Activated effector memory CD4-positive, alpha-beta T cell treated with Interleukin-2 at 50 U/mL for 16 hours (primary cell): ENCODE measurements at places on chromosomes 2 and 18.

DNA sequence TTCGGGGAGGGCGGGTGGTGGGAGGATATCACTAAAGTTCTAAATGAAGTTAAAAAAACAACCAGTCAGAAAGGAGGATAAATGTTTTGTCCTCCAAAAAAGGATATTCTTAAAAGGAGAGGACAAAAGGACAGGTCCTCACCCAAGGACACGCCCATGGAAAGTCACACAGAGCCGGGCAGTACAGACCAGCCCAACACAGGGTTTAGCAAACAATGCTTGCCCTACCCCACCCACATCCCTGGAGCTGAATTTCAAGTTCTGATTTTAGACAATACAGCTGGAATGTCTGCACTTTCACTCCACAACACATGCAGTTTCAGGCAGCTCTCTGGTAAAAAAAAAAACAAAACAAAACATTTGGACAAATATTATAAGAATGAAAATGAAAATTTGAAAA, 67.9 kb downstream of the SLC9A4 start:
- DNase-seq: no peak

DNA sequence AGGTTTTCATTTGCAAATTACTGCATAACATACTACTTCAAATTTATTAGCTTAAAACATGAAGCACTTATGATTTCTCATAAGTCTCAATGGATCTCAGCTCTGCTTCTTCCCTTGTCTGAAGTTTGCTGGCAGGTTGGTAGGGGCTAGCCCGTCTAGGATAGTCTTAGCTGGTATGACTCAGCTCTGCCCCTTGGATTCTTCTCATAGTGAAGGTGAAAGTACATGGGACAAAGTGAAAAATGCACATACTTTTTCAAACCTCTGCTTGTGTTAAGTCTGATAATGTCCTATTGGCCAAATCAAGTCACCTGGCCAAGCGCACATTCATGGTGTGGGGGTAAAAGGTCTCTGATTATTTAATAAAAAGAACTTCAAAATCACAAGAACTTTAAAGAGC, 184.8 kb upstream of the VWC2L start:
- no peak for DNase-seq

DNA sequence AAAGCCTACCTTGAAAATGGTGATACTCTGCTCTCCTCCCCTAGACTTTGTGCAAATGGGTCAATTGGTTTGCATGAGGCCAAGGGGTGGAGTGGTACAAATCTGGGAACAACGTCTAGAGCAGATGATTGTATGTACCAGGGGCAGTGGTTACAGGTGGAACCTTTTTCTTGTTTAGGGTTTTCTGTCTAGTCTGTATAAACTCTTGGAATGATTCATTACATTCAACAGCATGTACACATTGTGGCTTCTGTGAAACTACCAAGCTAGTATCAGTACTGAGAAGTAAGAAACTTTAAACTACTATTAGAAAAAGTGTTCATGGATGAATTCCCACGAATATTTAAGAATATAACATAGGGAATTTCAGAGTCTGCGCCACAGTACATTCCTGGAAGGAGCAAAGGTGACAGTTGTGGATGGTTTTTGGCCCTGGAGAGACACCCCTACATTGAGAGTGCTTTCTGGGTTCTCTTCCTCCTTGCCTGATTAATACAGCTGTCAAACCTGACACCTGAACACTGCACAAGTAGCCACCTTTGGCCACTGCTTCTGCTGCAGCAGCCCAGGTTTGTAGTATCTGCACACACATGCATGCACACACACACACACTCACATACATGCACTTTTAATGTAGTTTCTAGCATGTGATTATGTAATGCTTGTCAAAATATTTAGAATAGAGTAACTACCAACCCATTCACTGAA, 30.0 kb downstream of the CFAP221 start:
- no peak for DNase-seq

DNA sequence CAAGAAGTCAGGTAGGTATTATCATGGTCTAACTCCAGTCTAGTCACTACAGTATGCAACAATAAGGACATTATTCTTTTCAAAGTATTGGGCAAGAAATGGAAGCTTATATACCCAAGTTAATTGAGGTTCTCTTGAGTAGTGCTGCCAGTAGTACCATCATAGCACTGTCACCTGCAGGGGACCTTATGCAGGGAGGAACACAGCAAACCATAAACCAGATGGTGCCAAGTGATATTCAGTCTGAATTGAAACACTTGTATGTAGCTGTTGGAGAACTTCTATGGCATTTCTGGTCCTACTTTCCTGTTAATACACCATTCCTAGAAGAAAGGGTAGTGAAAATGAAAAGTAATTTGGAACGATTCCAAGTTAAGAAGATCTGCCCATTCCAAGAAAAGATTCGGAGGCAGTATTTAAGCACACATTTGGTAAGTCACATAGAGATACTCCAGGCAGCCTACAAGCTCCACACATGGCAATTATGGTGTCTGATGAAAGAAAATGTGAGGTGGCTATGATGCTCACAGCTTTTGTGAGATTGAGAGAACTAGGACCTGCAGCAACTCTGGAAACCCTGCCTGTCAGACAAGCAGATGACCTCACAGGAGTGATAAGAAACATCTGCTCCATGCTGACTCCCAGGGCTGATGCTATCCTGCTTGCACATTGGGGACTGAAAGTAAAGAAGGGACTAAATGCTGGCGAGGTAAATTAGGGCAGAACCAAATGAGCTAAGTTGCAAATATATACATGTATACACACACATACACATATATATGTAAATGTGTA, 174.7 kb downstream of the MC4R start:
- no peak for DNase-seq

- no peak for DNase-seq
Measured at GRCh38 chr2:53474914-53475313, 292.7 kb upstream of the CHAC2 start.

GRCh38 chr2:121160366-121160765, 124.6 kb downstream of the TFCP2L1 start:
- DNase-seq: no peak

GRCh38 chr2:233209533-233210171, 41.8 kb upstream of the ATG16L1 start:
- no peak for DNase-seq

DNA sequence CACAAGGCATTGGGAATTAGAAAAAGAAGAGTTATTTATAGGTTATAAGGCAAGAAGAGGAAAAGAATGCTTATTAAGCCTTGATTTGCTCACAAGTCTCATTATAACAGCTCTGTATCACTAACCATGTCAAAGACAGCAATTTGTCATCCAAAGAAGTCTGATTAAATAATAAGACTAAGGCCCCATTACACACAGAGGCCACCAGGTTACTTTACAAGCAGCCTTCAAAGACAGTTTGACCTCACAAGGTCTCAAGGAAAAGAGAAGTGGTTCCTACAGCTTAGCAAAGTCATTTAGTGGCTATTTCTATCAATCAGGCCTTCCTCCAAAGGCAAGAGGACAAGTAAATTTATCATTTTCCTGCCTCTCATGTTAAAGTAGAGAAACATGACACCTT, 188.5 kb downstream of the MBD2 start:
- no peak for DNase-seq

DNA sequence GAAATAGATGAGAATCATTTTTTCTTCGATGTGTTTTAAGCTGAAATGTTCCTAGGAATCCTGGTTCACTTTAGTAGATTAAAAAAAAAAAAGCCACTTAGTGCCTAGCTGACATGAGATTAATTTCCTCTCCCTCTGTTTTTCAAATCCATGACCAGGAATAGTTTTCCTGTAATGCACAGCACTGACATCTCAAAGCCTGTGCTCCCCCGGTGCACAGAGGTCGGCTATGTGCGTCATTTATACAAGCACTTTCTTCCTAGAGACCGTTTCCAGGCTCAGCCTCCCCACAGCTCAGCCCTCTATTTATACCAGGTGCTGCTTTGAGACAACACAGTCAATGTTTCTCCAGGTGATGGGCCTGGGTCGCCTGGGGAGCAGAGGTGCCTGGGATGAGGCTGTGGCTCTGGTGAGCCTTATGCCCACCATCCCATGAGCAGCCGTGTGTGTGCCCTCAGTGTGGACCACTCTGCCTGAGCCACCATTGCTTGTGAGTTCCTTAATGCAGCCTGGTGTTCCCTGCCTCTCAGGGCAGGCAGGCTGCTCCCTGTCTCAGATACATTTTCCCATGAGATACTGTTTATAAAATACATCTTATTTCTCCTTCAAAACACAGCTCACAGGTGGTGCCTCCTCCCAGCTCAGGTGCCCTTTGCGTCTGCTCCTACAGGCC, 515.7 kb upstream of the HS6ST1 start:
- no peak for DNase-seq

DNA sequence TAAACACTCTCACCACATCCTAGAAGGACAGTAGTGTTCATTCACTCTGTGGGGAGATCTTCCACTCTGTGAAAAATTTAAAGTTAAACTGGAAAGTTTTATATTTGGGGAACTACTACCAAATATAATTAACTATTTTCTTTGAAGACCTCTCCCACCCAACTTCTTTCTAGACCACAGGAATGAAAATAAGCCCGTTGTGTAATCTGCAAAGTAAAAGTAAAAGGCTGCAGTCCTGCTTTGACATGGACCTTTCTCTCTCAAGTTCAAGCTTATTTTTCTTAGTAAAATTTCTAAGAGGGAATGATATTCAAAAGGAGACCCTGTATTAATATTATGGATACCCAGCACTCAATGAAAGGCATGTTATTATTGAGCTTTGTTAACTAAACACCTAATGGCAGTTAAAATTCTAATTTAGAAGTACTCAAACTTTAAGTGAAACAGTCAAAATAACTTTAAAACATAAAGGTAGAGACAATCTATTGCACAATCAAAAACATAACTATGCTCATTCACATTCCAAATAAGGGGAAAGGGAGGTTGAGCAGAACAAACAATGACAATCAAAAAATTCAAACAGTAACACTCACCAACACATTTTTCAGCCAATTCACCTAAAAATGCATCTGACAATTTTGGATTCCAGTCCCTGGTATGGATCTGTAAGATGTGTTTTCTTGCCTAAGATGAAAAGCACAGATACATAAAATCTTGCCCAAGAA, 98.5 kb downstream of the ATAD2B start:
- DNase-seq: no peak

GRCh38 chr18:11817229-11817628, 34.0 kb upstream of the CHMP1B start:
- DNase-seq: no peak

DNA sequence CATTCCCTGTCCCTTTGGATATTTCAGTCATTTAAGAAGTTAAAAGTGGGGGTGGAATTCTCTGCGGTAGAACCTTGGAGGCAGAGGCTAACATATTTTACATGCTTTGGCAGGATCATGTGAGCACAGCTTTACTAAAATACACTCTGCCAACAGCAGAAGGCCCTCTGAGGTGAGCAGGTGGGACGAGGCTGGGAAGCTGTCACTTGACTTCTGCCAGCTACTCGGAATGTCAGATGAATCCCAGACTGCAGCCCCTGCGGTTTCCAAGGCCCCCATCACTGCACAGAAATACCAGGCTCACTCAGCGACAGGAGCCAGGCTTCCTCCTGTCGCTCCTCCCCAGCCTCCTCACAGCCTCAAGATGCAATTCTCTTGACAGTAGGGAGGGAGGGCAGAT, 220.9 kb upstream of the REV1 start:
- no peak for DNase-seq

DNA sequence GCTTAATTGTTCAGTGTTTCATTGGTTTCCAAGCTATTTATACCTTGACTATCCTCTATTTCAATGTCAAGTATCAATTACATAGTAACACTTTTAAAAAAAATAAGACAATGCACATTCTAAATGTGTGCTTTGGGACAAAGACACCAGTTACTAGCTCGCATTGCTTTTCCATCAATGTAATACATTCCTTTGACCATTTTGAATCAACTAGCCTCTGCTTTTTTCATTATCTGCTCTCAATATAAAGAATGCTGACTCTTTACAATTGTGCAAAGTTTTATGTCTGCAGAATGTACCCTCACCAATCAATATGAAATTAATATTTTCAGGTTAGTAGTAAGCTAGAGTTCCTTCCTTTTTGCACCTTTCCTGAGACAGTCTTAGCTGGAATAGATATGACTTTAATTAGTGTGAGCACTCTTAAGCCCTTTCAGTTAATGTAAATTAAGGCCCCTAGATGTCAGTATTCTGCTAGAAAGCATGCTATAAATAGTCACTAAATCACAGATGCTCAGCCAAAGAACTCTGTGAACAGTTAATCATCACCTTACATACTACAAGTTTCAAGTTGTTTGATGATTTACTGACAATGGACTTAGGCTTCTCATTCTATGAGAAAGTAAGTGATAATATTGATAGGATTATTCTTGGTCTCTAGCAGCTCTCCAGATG, 413.6 kb downstream of the PTH2R start:
- no peak for DNase-seq

- DNase-seq: no peak
Measured at GRCh38 chr2:10900216-10901109, 11.3 kb upstream of the KCNF1 start.

DNA sequence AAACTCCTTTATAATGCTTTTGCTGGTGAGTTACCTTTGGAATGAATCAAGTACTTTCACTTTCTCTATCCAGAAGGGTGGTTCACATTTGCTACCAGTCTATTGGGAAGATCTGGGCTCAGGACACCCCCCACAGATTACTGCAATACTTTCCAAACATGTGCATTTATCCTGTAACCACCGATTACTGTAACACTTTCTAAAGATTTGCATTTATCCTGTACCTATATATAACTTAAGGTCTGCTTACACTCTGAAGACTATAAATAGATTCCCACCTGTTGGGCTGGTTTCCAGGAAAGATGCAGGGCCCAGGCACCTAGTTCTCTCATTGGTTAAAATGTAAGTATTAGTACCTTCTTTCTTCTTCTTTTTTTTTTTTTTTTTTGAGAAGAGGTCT, 113.0 kb upstream of the NEDD4L start:
- no peak for DNase-seq

DNA sequence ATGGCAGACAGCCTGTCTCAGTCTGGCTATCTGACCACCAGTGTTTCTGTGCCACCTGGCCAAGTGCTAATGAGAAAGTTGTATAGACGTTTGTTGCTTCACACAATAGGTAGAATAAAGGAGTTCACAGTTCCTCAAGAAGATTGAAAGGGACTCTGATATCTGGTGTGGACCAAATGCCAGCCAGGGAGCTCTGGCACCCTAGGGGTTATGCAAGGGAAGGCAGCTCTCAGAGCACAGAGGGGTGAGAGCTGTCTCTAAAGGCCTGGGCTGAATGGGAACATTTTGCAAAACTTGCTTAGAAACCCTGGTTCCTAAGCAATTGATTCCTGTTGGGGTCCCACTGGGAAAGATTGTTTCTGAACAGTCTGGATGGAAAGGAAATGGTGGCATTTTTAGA, 553.8 kb downstream of the EPHA4 start:
- DNase-seq: no peak

- no peak for DNase-seq
Measured at GRCh38 chr2:10246831-10247230, 55.9 kb upstream of the HPCAL1 start.
